ENCODE measurements at places on chromosomes 1 and 21. TPM values are rescaled to one million over a fixed set of nuclear protein-coding genes. Genes with fewer than 3 reads are reported as not detected.
A peak's percentile ranks its signal among the peaks of the same experiment; 100 is the strongest.

- DNase-seq = no peak
Measured at GRCh38 chr21:34330055-34330454, 33.8 kb upstream of the KCNE2 start.

- DNase-seq = peak; percentile 63
Measured at GRCh38 chr1:153536012-153536670, 350 bp upstream of the S100A6 start.

- DNase-seq = peak; percentile 78
Measured at GRCh38 chr1:243482141-243483022, 226.5 kb downstream of the SDCCAG8 start.

DNA sequence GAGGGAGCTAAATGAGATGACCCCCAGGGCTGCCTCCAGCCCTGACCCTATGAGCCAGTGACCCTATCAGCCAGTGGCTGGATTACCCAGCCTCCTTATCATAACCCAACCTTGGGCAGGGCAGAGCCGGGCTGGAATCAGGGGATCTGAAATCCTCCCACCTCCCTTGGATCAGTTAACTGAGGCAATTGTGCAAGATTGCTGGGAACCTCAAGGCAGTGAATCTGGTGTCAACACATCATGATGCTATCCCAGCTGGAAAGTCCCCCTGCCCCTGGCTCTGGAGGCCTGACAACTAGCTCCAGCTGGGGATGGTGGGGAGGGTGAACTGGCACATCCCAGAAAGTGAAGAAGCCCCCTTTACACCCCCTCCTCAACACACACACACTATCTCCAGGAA, 6.4 kb upstream of the TSPAN1 start:
- DNase-seq = no peak

- no peak for DNase-seq
Measured at GRCh38 chr1:157137046-157137407, 1.2 kb downstream of the ETV3 start.

DNA sequence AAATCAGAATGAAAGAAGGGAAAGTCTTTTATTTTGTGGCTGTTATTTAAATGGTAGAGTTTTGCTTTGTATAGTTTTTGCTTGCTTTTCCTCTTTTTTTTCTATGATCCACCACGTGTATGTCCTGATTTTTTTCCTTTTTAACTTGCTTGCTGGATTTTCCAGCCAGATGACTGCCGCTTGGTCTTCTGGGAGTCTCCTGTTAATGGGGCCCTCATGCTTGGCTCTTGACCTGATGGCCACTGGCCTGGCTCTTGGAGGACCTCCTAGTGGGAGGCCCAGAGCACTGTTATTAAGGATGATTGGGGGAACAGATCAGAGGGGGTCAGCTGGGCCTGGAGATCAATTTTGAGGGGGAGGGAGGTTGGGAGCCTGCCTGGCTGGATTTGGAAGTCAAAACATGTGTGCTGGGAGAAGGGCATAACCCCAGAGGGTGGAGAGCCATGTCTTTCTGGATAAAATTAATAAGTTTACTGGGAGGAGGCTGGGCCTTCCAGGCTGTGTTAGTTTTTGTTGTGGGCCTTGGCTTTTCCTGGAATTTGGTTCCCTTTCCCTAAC, 1.2 kb downstream of the FGGY start:
- DNase-seq = no peak

DNA sequence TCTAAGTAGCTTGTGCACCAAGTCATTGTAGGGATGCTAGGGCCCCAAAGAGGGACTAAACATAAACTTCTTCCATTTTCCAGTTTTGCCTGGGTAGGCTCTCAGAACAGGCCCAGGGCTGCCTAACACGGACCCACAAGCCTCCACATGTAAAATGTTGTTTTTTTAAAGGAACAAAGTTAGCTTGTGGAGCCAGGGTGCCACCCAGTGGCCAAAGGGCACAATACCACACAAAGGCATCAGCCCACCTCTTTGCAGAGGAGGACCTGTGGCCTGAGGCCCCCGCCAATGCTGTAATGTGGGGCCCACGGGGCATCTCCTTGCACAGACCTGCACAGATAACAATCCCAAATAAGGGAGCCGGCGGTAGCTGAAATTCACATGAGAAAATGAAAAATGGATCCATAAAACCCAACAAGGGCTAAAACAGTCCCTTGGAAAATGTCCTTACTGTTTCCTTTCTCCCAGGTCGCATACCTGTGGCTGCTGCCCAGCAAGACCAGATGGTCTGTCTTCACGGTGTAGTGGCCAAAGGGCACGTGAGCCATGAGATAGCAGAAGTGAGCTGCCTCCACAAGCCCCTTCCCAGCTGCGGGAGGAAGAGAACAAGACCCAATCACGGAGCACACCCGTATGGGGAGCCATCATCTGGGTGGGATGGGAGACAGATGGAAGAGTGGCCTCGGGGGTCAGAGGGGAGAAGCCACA, 23.8 kb downstream of the SEC16B start:
- DNase-seq = peak; percentile 65

Gene TENT5C
- 0.07 TPM for polyA plus RNA-seq

Gene HSPG2
- polyA plus RNA-seq = 44.7 TPM

Gene RGS16
- 0.10 TPM for polyA plus RNA-seq

Gene LYSMD1
- 2.6 TPM for polyA plus RNA-seq

Measured in foreskin keratinocyte (primary cell).